ENCODE measurements at places on chromosomes 3 and 15.

GRCh38 chr3:99971761-99972160, 142.5 kb downstream of the FILIP1L start:
- DNase-seq: no peak

- no peak for DNase-seq
These were observed 4.0 kb upstream of the ADGRG7 start for GRCh38 chr3:100605358-100605757.

DNA sequence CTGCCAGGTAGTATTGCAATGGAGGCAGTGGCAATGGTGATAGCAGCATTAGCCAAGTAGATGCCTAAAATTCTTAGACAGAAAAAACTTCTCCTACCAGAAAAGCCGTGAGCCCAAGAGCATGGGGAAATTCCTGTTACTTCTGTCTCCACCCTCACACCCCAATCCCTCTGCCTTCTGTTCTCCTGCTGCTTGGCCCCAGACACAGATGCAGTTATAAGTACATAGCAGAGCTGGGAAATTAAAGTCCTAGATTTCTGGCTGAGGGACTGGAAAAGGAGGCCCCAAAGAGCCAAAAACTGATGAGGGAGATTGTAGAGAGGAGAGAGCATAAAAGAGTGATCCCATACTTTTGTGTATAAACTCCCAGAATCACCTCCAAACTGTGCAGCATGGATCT, 166.9 kb downstream of the SMAD6 start:
- DNase-seq: no peak

DNA sequence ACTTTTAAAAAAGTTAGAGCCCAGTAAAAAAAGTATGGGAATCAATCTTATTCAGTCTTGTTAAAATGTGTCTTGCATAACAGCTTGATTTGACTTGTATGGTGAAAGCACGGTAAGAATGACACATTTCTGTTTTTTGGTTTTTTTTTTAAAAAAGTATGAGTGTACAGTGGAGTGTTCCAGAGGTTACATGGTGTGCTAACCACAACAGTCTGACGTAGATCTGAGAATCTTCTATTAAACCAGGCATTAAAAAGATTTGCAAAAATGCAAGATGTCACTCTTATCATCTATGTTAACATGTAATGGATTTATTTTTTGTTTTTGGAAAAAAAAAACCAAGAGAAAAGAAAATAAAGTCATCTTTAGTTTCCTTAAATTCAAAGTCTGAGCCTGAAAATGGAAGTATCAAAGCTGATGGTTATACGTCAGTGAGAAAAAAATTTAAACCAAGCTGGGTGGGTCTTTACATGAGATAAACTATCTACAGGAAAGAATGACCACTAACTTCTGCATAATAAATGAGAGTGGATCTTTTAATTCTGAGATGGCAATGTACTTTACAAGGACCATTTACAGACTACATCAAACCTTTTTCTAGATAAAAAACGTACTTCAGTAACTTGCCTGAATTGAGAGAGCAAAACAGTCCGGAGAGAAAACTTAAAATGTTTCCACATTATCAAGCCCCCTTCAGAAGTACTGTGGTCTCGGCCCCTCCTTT, 1.6 kb downstream of the GABPB1 start:
- DNase-seq: no peak

DNA sequence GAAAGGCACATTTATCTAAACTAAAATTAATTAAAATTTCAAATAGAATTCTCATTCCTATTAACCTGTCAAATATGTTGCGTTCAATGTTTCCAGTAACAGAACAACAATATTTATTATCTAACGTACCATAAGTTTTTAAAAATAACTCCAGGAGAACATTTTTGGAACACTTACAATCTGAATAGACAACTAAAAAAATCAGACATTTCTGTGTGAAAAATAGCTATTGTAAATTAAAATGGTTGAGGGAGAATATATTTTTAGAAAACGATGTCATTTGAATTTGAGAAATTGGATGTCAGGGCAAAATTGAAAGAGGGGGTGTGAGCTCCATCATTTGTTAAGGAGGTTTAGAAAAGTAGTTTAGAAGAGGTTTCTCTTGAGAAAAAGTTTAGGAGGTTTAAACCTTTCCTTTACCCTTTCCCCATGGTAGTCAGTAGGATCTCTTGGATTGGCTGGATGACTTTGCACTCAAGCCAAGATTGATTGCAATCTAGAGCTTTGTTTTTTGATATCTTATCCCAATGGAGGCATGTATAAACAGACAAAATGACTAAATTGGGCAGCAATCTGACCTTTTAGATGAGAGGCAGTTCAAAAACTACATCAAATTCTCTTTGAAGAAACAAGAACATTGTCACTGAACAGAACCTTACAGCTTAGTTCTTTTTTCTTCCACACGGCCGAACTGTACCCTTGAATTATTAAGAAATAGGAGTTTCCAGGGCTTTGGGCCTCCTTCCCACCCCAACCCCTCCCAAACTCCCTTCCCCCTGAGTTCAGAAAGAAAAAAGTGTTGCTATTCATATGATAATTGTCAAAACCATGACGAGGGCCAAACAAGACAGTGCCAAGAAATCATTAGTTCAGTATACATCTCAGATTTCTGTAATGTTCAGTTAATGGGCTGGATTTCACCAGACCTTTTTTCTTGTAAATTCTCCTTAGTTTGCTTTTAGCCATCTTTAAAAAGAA, 79.7 kb upstream of the CDIN1 start:
- no peak for DNase-seq

DNA sequence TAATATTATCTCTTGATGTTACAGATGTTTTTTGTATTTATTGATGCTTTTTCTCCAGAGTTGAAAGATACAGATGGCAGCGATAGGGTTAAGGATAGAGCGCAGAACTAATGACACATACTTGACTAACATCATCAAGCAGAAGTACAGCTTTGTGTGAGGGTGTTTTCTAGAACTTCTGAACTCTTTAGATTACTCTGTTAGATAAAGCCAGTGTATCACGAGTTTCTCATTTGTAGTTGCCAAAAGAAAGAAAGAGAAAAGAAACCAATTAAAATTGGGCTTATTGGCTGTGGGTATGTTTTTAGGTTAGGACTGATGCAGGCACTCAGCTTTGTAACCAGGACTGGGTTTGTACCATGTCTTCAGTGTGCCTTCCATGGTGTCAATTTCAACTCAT, 6.6 kb upstream of the GPR171 start:
- DNase-seq: no peak

- no peak for DNase-seq
These were observed 299.3 kb upstream of the LYSMD4 start for GRCh38 chr15:100032358-100033085.

GRCh38 chr3:171548917-171549316, 88.7 kb upstream of the TNIK start:
- no peak for DNase-seq

DNA sequence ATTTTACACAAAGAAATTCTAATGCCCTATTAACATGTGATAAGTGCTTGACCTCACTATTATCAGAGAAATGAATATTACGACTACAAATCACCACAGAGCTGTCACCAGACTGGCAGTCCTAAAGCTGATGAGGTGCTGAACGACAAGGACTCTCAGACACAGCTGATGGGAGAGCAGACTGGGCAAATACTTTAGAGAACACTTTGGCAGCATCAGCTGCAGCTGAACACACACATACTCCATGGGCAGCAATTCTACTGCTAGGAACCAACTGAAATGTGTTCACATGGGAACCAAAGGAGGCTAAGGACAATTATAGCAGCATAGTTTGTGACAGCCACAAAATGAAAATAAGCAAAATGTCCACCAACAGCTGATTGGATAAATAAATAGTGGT, 45.5 kb downstream of the SUSD5 start:
- no peak for DNase-seq

DNA sequence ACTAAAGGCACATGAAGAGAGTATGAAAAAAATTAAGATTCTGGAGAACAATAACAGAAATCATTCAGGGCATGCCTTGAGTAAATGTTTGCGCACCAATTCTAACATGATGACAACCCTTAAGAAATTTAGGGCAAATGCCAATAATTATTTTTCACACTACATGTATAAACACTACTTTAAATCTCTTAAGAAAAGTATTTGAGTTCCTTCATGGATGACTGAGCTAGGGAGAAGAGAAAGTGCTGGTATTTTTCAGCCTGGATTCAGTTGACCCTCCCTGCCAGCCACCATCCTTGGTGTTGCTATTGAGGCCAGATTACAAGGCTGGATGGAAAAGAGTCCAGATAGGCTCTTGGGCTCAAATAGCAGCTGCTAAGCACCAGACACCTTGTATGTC, 8.0 kb upstream of the EID1 start:
- DNase-seq: no peak

Measured in GOT3 (cell line).